ENCODE measurements at places on chromosomes 7 and 10.

DNA sequence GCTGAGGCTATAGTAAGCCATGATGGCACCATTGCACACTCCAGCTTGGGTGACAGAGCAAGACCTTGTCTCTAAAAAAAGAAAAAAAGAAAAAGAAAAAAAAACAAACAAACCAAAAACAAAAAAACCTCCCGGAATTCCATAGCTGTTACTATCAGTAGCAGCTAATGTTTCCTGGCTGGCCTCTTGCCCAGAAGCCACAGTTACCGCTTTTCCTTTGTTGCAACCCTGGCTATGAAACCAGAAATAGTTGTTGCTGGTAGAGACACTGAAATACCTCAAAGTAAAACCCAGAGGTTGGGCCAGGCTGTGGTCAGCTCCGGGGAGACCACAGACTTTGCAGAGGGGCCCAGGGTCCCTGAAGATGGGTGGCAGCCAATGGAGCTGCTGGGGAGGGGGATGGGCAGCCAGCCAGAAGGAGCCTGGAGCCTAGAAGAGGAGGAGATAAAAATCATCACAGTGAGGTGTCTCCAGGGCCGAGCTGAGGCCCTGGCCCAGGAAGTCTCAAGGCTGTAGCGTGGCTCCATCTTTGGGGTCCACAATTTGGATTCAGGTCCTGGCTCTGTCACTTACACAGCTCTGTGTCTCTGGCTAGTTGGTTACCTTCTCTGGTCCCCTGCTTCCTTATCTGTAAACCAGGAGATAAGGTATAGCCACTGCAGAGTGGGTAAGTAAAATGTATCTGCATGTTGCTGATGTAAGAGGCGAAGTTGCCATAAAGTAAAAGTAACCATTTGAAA is 3.4 kb upstream of the CHST12 start:
- DNase-seq: no peak

DNA sequence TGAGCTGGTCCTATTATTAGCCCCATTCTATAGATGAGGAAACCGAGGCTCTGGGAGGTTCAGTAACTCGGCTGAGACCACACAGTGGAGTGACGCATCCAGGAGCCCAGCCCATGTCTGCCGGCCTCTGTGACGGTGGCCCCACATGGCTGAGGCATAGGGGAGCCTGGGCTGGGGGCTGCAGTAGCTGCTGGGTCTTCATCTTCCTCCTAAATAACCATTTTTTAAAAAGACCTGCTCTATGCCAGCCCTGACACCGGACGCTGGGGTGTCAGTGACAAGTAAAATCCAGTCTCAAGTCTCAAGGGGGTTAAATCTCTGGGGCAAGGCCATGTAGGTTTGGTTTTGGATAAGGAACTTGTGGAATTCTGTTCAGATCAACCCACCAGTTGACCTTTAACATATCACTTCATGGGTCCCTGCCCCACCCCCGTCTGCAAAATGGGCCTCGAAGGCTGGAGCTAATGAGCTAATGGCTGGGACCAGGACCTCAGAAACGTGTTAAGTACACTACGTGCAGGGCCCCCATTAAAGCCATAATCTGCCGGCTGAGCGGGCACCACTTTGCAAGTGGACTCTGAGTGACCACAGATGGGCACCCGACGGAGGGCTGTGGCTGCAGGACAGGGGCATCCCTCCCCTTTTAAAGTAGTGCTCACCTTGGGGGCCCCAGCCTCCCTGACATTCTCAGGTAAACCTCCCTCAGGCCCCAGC is 136.5 kb upstream of the UNC5B start:
- DNase-seq: no peak

DNA sequence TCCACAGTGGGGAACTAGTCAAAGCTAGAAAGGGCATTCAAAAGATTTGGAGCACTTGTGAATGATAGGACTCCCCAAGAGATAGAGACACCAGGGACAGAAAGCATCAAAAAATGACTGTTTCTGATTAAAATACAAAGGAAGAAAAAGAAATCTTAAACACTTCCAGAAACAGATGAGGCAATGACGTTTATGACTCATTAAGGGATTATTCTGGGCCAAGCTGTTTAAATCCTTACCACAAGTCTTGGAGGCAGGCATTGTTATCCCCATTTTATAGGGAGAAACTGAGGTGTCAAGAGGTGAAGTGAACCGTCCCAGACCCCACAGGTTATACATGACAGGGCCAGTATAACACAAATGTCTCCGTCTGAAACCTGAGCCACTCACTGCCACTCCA is 68.3 kb upstream of the AMPH start:
- DNase-seq: no peak

GRCh38 chr10:102611514-102612087 is 32.7 kb upstream of the TRIM8 start:
- DNase-seq: no peak

DNA sequence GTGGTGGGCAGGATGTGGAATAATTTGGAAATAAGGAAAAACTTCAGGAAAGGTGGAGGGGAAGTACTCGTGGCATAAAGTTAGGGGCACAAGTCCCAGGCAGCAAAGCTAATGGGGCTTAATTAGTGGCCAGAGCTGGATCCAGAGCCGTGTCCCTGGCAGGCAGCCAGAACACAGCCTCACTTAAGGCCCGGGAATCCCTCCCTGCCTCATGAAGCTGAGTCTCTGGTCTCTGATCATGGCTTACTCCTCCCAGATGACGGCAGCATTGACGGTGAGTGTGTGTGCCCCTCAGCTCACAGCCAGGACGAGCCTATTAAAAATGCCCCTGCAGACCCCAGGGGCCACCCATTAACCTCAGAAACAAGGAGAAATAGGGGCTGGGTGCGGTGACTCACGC is 48.2 kb upstream of the NPTX2 start:
- DNase-seq: no peak

Data from activated CD8-positive, alpha-beta memory T cell treated with anti-CD3 and anti-CD28 coated beads for 1 hour (primary cell).